ENCODE measurements at places on chromosomes 6 and 20.

DNA sequence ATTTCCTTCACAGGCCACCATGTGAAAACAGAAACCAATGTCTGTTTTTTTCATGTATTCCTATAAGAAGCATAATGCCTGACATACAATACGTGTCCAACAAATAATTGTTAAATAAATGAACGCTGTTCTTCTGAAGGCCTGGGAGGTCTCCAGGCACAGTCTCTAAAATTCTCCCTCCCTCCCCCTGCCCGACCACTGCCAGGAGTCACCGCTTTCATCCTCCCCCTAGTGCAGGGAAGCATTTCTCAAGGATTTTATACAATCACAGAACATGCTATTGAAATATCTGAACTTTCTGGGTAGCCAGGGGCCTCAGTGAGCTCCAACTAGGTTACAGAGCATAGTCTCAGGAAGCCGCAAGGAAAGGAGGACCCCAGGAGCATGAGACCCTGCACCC lies 95.3 kb downstream of the ZNF217 start:
- no peak for DNase-seq

DNA sequence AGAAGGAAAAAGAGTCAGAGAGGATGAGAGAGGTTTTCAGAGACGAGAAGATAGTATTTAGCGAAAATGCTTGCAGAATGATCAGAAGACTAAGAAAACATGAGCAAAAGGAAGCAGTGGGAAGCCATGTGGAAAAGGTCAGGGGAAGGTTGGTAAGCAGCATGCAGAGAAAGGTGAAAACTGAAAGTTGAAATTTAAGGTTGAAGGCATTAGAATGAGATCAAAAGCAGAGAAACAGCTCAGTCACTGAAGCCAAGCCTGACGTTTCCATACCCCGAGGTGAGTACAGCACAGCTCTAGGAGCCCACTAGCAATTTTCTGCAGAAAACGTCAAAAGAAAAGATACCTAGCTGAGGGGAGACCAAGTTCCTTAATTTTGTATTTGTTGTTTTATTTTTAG lies 19.1 kb upstream of the TFB1M start:
- no peak for DNase-seq

DNA sequence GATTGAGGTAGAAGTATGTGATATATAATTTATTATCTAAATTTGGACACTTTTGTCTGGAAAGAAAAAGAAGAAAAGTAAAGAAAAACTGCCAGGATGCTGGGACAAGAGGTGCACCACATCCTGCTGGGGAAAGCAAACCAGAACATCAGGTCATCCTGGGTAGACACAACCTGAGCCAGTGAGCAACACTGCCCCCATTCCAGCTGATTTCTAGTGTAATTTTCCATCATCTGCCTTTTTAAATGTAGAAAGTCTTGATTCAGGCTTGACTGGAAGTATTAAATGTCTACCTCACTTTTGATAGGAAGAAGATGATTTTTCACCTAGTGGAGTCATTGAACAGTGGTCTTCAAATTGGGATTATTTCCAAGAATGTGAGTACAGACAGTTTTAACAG lies 1164.5 kb upstream of the CITED2 start:
- DNase-seq, result no peak

DNA sequence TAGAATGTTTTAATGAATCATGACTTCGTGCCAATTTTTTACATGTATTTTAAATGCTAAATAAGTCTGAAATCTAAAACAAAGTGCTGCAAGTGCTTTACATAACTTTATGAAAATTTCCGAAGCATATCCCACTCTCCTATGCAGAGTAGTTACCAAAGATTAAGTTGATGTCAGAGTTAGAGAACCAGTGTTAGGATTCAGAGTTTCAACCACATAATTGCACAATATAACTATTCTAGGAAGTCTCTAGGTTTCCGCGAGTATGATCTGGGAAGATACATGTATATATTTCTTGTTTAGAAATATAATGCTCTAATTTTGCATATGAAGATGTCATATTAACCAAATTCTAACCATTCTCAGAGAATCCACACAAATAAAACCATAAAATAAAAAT lies 74.8 kb downstream of the ASCC3 start:
- DNase-seq, result no peak

GRCh38 chr6:123965894-123966293 lies 162.2 kb downstream of the NKAIN2 start:
- DNase-seq, result no peak

GRCh38 chr6:36836111-36837021 lies 2.9 kb downstream of the CPNE5 start:
- no peak for DNase-seq

Measured in activated gamma-delta T cell treated with Interleukin-2 at 50 U/mL for 16 hours (primary cell).